HEK293T (cell line): ENCODE measurements at places on chromosomes 2 and 18.
A peak's percentile ranks its signal among the peaks of the same experiment; 100 is the strongest.

GRCh38 chr2:108633409-108633808, 85.9 kb upstream of the RANBP2 start:
- DNase-seq = no peak

- no peak for DNase-seq
Observed at GRCh38 chr2:181946444-181947127, 39.1 kb upstream of the PPP1R1C start.

- DNase-seq = no peak
Observed at GRCh38 chr2:10222-10875, 36.0 kb downstream of the FAM110C start.

DNA sequence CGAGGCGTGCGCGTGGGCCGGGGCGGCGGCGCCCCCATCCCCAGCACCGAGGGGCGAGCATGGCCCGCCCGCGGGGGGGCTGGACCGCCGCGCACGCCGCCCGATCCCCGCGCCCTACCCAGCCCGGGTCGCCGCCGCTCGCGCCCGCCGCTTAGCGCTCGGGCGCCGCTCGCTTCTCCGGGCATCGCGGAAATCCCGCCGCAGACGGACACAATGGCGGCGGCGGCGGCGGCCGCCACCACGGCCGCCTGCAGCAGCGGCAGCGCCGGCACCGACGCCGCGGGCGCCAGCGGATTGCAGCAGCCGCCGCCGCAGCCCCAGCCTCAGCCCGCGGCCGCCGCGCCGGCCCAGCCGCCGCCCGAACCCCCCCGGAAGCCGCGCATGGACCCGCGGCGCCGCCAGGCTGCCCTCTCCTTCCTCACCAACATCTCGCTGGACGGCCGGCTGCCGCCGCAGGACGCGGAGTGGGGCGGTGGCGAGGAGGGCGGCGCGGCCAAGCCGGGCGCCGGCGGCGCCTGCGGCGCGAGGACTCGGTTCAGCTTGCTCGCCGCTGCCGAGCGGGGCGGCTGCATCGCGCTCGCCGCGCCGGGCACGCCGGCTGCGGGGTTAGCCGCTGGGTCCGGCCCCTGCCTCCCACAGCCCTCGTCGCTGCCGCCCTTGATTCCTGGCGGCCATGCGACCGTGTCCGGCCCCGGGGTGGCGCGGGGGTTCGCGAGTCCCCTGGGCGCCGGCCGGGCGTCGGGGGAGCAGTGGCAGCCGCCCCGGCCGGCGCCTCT, 453 bp downstream of the CABLES1 start:
- peak; percentile 57 for DNase-seq

- DNase-seq = peak; percentile 15
Observed at GRCh38 chr18:8525692-8526091, 83.5 kb upstream of the RAB12 start.

GRCh38 chr2:12107939-12108338, 361.5 kb downstream of the LPIN1 start:
- DNase-seq = no peak

- no peak for DNase-seq
Observed at GRCh38 chr2:100621371-100621951, 58.7 kb downstream of the PDCL3 start.

GRCh38 chr2:43191947-43192516, 34.4 kb downstream of the ZFP36L2 start:
- DNase-seq = peak; percentile 55
